Stimulated activated CD4-positive, alpha-beta T cell treated with anti-CD3 and anti-CD28 coated beads, Interleukin-2, amount 100 ng/mL, for 24 hours (primary cell): ENCODE measurements at places on chromosomes 13 and 19.

GRCh38 chr13:22403144-22403543 lies 732.3 kb downstream of the FGF9 start:
- no peak for DNase-seq

DNA sequence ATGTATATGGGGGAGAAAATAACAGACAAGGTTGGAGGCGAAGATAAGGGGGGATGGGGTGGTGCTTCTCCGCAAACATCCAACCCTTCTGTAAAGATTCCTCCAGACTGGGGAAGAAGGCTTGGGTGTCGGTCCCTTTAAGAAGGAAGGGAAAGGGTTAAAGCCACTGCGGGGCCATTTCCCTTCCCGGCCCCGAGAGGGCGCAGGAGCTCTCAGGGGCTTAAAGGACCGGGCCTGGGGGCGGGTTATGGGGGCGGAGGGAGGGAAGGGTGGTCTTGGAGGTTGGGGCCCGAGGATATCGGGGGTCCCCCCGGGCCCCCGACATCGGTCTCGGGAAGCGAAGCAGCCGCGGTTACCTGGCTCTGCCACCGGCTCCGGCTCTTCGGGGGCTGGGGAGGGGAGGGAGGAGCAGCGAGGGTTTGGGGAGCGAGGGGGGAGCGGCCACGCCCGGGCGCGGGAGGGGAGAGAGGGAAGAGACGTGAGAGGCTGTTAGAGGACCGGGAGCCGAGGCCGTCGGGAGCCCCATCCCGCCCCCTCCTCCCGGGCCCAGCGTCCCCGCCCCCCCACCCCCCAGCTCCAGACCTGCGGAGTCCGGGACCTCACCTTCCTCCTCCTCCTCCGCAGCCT lies 2.8 kb downstream of the TNNT1 start:
- no peak for DNase-seq

DNA sequence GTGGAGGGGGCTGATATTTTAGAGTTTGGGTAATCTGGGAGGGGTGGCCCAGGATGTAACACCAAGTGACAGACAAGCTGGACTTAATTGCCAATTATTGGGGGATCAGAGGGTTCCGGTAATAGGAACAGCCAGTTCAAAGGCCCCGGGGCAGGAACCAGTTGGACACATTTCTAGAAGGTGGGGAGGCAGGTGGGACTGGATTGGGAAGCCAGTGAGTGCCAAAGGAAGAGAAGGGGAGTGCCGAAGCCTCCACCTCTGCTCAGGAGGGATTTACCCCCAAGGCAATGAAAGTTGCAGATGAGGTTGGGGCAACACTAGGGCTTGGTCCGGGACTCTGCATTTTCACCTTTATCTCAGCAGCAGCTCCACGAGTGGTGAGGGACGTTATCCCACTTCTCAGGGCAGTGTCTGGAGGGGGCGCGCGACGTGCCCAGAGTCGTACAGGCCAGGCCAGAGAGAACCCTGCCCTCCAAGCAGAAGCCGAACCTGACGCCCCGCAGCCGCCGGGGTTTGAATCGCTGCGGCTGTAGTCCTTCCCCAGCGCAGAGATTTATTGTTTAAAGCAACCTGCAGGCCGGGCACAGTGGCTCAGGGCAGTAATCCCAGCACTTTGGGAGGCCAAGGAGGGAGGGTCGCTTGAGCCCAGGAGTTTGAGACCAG lies 5.7 kb upstream of the JUND start:
- DNase-seq: no peak

GRCh38 chr13:105147461-105147860 lies 1388.0 kb downstream of the EFNB2 start:
- no peak for DNase-seq

DNA sequence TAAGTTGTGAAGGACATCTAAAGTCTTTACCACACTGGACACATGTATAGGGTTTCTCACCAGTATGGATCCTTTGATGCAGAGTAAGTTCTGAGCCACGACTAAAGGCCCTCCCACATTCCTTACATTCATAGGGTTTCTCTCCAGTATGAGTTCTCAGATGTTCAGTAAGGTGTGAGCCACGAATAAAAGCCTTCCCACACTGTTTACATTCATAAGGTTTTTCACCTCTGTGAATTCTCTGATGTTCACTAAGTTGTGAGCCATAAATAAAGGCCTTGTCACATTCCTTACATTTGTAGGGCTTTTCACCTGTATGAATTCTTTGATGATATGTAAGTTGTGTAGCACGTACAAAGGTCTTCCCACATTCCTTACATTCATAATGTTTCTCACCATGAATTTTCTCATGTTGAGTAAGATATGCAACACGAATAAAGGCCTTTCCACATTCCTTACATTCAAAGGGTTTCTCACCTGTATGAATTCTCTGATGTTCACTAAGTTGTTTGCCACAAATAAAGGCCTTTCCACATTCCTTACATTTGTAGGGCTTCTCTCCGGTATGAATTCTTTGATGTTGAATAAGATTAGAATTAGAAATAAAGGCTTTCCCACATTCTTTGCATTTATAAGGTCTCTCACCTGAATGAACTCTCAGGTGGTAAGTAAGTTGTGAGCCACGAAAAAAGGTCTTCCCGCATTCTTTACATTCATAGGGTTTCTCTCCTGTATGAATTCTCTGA lies 29.8 kb downstream of the ZNF571 start:
- DNase-seq: no peak

GRCh38 chr19:4391701-4392483 lies 8.5 kb downstream of the SH3GL1 start:
- DNase-seq: no peak

- DNase-seq: peak; percentile 40
These were observed at the start of gene WDR87 for GRCh38 chr19:37905946-37906868. TSS of gene WDR87 (minus strand) at chr19:37906594. CDS start at chr19:37898239, 8,355 bp downstream.

- peak; percentile 56 for DNase-seq
These were observed 5.2 kb upstream of the ZNF507 start for GRCh38 chr19:32339988-32340874.

GRCh38 chr13:28052945-28053344 lies 47.4 kb downstream of the FLT3 start:
- no peak for DNase-seq

DNA sequence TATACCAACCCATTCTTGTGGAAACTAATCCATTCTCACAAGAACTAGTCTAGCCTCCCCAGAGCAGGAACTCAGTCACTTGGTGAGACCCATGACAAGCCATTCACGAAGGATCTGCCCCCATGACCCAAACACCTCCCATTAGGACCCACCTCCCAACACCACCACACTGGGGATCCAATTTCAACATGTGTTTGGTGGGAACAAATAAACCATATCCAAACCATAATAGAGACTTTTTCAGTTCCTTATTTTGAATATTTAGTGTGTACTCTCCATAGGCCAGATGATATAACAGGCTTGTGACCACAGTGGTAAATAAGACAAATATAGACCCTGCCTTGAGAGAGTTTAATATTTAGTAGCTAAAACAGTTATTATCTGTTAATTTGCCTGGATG lies 227.5 kb upstream of the SERP2 start:
- DNase-seq: no peak
